ENCODE measurements at places on chromosomes 5 and 9.

DNA sequence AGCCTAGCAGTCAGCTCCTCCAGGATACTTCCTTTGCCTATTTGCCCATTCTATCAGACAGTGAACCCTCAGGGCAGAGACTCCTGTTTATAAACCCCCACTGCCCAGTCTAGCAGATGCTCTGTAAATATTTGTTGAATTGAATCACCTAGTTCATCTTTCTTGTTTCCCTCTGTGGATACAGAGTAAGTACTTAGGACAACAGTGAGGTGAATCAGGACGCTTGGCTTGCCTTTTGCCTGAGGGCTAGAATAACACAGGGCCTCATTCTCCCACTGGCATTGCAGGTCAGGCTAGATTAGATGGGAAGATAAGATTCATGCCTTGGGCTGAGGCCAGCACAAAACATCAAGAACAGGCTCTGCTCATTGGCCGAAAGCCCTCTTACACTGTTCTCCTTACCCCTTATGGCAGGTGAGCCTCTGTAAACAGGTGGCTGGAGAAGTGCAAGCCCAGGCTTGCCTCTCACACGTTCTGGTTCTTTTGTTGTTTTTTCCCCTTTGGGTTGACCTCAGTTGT lies 22.2 kb downstream of the TNFSF8 start:
- no peak for DNase-seq

GRCh38 chr5:96509316-96509715 lies 76.3 kb upstream of the PCSK1 start:
- no peak for DNase-seq

DNA sequence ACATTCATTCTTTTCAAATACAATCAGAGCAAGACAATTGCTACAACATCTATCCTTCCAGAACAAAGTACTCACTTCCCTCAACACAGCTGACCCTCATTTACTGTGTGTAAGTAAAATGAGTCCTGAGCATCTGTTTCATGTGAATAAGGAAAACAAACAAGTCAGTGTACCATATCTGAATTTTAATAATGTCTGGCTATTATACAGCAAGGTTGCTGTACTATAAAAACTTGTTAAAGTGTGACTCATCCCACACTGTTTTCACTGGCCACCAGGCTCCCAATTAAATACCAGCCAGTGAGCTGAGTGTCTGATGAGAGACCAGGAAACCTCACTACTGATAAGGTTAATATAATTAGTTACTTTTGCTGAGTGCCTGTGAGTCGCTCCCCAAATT lies 339.8 kb downstream of the AGTPBP1 start:
- no peak for DNase-seq

DNA sequence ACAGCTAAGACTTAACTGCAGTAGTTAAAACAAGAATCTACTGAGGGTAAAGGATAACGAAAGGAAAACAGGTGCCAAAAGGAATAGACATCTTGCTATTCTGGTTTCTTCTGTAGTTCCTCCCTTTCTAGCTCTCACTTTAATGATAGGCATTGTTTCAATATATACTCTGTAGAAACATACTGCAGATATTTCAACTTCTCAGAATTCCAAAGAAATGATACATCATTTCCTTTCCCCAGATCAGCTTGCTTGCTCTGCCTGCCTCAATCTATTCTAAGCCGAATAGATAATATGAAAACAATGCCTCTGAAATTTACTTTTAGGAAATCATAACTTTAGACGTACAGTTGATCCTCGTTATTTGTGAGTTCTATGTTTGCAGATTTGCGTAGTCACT lies 46.3 kb downstream of the ACO1 start:
- DNase-seq = no peak

DNA sequence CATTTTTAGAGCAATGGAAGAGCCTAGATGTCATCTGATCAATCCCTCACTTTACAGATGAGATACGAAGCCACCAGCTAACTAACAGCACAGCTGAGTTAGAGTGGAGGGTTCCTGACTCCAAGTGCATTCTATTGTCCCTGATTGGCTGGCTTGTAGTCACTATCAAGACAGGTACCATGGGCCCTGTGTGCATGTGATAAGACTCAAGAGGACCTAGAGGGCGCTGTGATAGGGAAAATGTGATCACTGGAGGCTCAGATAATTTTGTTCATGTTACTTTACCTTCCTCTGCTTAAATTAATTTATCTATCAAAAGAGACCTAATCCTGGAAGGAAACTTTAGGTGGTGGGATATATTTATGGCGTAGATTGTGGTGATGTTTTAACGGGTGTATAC lies 19.5 kb upstream of the SNAPC3 start:
- no peak for DNase-seq

GRCh38 chr9:16515879-16516301 lies 354.6 kb downstream of the BNC2 start:
- no peak for DNase-seq

DNA sequence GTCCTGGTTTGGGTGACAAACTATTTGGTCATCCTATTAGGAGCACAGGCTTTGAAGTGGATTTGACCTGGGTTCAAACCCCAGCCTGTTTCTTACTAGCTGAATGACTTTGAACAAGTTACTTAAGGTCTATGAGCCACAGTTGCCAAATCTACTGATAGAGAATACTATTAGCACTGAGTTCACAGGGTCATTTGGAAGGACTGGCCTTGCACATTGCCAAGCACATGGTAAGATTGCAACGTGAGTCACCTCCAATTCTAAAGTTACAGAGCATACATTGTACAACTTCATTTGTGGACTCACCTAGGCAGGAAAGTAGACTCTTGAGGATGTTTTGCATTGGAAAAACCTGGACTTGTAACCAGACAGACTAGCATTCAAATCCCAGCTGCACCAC lies 38.9 kb downstream of the MFAP3 start:
- no peak for DNase-seq

GRCh38 chr9:69458176-69458575 lies 133.2 kb downstream of the ENTREP1 start:
- no peak for DNase-seq

GRCh38 chr5:172659909-172660628 lies 19.0 kb downstream of the NEURL1B start:
- DNase-seq = no peak

DNA sequence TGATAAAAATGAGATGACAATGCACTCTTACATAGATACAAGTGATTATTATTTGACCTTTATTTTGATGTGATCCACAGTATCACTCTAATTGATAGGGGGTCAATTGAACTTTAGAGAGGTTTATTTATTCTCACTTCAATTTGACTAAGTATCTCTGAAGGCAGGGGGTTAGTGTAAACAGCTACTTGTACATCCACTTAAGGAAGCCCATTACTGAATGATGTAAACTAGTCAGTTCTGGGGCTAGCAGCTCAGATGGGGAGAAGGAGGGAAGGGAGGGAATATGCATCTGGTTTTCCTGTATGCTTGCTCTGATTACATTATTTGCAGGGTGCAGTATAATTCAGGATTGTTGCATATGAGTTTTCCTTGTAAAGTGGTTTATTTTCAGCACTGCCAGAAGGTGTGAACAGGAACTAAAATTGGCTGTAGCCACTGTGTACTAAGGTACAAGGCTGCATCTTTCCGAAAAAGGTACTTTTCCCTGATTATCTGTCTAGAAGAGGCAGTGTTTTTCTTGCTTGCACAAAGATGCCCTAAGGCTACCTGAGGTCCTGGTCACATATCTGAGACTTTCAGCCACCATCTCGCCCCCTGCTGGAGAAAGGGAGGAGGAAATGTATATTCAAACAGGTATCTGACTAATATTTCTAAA lies 51.2 kb downstream of the MRPS27 start:
- no peak for DNase-seq

- DNase-seq = no peak
These were observed 23.5 kb downstream of the WHRN start for GRCh38 chr9:114481789-114482188.

GRCh38 chr9:68738358-68738757 lies 33.3 kb downstream of the PIP5K1B start:
- no peak for DNase-seq

DNA sequence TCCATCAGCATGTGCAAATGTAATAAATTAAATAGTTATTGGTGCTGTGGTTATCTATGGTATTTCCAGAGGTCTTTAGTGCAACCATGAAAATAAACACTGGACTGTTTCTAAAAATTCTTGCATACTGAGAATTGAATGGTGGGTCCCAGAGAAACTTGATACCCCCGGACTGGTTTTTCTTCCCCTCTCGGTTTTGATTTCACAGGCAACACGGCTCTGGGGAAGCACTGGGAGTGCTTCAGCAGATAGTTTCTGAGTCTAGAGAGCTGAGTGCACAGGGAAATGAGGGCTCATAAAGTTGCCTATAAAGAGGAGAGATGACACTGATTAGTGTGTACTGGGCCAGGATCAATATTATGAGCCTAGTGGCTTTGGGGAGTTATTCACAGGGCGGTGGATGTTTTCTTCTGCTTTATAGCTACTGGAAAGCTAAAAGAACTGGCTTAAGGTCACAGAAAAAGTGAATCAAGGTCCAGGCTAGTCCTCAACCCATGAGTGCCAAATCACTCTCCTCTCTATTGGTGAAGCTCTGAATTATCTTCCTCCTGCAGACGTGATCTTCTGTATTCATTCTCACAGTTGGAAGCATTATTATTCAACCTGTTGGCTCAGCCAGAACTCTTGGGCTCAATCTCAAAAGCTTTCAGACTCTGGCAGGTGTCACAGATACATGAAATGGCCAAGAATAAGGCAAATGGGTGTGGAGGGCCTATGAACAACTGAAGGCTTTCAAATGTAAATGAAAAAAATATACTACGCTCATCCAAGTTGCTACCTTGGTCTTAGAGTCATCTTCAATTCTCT lies 170.2 kb upstream of the HMHB1 start:
- DNase-seq = no peak

GRCh38 chr9:91428436-91428835 lies 4.8 kb upstream of the NFIL3 start:
- no peak for DNase-seq

GRCh38 chr5:111364992-111365391 lies 140.8 kb downstream of the CAMK4 start:
- DNase-seq = no peak

DNA sequence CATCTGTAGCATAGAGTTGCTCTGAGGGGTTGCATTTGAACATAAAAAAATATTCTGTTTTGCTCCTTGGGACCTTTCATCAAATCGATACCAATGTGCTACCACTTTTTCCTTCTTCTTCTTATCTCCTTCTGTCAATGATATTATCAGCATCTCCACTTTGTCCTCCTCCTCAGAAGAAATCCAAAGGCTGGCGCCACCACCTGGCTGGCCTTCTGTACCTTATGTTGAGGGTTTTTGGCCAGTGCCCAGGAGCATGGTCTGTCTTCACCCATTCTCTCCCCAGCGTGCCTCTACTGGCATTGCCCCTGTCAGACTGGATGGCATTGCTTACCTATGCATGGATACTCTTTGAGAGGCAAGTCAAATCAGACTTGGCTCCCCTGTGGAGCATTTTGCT lies 167.2 kb downstream of the CFAP90 start:
- no peak for DNase-seq

DNA sequence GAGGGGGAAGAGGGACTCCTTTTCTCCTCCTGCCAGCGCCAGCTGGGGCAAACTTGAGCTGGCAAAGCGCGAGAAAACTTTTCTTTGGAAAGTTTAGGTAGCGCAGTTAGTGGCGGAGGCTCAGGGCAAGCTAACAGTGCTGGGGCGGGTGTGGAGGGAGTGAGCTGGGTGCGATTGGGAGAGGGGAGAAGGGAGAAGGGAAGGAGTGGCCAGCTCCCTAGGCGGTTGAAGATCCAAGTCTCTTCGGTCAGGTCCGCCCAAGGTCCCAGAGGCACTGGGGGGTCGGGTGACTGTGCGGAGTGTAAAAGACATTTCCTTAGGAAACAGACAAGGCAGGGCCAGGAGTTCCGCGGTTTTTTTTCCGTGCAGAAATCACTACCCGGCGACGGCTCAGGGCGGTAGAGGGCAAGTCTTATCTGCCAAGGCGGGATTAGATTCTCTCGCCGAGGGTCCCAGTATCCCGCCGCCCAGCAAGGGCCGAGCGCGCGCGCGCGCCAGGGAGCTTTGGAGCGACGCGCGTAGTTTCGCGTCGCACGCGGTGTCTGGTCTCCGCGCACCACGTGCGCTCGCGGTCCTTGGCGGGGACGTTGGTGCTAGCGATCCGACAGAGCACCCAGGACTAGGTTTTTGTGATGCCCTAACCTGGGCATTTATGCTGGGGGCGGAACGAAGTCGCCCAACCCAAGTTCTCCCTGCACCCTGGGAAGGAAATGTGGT lies 33.6 kb upstream of the NFIB start:
- no peak for DNase-seq

DNA sequence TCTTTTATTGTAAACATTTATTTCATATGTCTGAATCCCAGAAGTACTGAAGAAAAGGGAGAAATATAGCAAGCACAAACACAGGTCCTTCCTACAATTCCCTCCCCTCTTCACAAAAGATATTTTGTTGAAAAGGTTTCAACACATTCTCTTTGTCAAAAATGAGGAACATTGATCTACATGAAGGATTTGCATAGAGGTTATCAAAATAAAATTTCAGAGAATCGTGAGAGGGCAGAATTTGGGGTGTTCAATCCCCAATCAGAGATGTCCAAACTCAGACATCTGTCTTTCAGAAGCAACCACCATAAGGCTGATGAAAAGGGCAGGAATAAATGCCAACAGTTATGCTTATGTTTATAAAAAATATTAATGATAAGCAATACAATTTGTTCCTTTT lies 69.2 kb downstream of the MARCHF3 start:
- no peak for DNase-seq

GRCh38 chr9:124863371-124863871 lies 1.5 kb downstream of the ARPC5L start:
- DNase-seq = no peak

DNA sequence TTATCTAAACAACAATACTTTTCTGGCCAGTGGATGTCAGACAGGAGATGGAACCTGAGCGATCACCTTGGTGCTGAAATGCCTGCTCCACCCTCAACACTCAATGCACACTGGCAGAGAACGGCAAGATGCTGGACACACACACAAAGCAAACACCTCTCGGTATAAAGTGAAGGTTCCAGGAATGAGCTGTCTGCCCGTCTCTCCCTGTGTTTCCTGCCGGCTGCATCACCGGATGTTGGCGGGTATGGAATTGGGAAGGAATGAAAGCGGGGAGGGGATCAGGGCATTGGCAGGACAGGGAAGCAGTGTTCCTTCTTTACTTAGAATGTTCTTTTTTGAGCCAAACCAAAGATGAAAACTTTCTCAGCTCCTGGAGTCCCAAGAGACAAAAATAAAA lies 59.2 kb downstream of the MED10 start:
- no peak for DNase-seq

- DNase-seq = no peak
These were observed 81.5 kb downstream of the WNK2 start for GRCh38 chr9:93265301-93265971.

GRCh38 chr5:178555771-178556211 lies 34.4 kb downstream of the COL23A1 start:
- no peak for DNase-seq

DNA sequence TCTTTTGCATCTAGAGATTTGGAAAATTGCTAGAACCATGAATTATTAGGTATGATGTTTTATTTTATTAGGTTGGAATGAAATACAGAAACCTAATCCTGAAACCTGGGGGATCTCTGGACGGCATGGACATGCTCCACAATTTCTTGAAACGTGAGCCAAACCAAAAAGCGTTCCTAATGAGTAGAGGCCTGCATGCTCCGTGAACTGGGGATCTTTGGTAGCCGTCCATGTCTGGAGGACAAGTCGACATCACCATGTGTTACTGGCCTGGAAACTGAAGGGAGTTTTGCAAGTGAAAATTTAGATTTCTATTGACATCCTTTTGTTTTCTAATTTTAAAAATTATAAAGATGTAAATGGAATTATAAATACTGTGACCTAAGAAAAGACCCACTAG lies 100.7 kb downstream of the NLN start:
- no peak for DNase-seq

Measured in GM12891 (cell line).